ENCODE measurements at places on chromosomes 1 and 21. TPM values are rescaled to one million over a fixed set of nuclear protein-coding genes. Genes with fewer than 3 reads are reported as not detected.

Gene NGF
- total RNA-seq: not detected

Gene ARHGAP30
- 271 TPM for total RNA-seq

Gene LCE6A
- not detected for total RNA-seq

Gene TBX15
- total RNA-seq: not detected

Gene SLFNL1
- total RNA-seq: 0.20 TPM

Gene SPRR3
- total RNA-seq: not detected

Gene STIL
- total RNA-seq: 40.7 TPM

Gene SLAMF9
- total RNA-seq: not detected

Gene IL19
- 0.95 TPM for total RNA-seq

Gene FAM78B
- total RNA-seq: 0.64 TPM

Gene CHIA
- total RNA-seq: not detected

Gene OVAAL
- total RNA-seq: not detected

Gene TFF1
- not detected for total RNA-seq

Gene GJA4
- total RNA-seq: not detected

Gene CSDE1
- total RNA-seq: 346 TPM

Gene TIE1
- total RNA-seq: 0.14 TPM

Gene AMY1B
- not detected for total RNA-seq

Gene OR2G6
- not detected for total RNA-seq

Gene RO60
- 53.0 TPM for total RNA-seq

Gene CTTNBP2NL
- 1.0 TPM for total RNA-seq

Gene DIP2A
- total RNA-seq: 47.6 TPM

Gene SYNC
- total RNA-seq: not detected

Gene ATP1A4
- not detected for total RNA-seq
